Body of pancreas (tissue), 4 donors: ENCODE measurements at places on chromosomes 16 and 17. TPM values are rescaled to one million over a fixed set of nuclear protein-coding genes. Genes with fewer than 3 reads are reported as not detected.

DNA sequence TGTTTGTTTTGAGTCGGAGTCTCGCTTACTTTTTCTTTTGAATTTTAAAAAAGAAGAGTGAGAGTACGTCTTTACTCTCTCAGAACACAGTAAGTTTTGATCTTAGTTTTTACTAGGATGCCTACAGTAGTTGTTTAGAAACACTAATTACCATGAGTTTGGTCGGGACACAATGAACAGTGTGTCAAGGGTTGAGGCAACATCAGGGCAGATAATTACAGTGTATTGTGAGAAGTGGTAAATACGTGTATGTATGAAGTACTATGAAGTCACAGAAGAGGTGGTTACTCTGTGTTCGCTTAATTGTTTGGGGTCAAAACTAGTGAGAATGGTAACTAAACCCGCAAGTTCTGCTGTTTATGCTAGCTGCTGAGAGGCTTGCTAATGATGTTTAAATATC lies 18.2 kb downstream of the PAFAH1B1 start:
- no peak for DNase-seq

DNA sequence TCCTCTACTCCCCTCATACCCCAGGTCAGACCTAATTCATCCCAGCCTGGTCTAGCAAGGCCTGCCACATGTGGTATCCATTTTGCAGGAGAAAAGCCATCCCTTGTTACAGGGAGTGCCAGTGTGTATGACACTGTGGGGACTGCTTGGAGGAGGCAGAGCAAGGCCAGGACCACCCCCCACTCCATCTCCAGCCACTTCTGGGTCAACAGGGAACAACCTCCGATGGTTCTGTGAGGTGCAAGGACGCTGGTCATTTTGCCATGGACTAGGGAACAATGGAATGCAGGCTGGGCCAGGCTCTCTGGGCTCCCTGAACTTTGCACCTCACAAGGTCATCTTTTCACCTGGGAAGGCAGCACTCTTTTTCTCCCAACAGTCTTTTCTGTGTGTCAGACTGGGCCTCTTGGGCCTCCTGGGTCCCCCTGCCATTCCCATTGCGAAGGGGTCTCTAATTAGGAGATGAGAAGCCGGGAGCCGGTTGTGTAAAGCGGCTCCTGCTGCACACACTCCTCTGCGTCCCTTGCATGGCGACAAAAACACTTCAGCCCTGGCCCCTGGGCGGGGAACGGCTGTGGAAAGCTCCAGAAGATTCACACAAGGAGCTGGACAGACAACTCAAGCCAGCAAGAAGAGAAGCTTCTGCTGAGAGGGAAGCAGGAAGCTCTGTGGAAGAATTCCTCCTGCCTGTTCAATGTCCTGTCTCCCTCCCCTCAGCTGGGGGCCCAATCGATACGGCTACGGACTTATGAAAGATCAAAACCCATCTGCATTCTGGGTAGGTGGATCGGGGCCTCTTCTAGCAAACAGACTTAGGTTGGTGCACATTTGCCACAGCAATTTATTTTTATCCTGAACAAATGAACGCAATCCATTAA lies 38.5 kb upstream of the MTSS2 start:
- no peak for DNase-seq

DNA sequence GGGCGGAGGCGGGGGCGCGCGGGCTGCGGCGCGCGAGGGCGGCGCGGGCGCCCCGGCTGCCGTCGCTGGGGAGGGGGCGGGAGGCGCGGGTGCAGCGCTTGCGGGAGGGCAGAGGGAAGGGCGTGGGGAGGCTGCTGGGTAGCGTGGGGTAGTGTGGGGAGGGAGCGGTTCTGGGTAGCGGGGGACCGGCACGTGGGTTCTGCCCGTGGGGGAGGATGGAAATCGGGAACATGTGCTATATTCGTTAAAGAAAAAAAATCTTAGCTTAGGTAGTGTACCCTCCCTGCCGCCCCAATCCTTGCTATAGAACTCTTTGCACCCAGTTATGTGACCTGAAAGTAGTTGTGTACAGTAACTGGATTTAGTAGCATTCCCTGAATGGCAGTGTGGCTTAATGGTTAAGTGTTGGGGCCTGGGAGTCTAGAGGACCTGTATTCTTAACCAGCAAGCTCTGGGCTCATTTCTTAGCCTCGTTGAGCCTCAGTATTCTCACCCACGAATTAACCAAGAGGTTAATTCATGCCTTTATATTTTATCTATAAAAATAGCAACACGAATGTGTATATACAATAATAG lies 646 bp downstream of the RABEP1 start:
- DNase-seq = peak; percentile 17

GRCh38 chr16:64933885-64934284 lies 188.0 kb downstream of the CDH11 start:
- no peak for DNase-seq

TRIM72 gene
- not detected for total RNA-seq

- no peak for DNase-seq
Observed at GRCh38 chr17:33493566-33493965, 200.5 kb upstream of the ASIC2 start.

GRCh38 chr16:67666559-67667452 lies at the start of the genes C16orf86 and ENKD1:
Gene C16orf86, plus strand, starts transcription at chr16:67666814. Its CDS starts 157 bp downstream, at chr16:67666971.
Gene ENKD1, minus strand, starts transcription at chr16:67666750. Its CDS starts 308 bp downstream, at chr16:67666442.
- peak; percentile 87 for DNase-seq

DNA sequence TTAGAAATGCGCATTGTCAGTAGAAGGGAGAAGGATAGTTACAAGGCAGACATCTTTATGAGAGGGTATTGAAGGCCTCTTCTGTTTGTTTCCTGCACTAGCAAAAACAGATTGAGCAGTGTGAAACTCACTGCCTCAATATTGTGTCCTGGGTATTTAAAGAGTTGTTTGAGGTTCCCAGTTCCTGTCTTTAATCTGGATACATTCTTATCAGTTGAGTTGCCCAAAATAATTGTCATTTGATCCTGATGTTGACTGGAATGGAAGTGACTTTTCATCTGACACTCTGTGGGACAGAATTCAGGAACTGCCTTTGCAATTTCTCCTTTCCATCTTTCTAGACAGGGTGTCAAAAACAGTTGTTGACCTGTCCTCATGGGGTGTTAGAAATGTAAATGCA lies 1.7 kb downstream of the ATP6V0A1 start:
- no peak for DNase-seq

DNA sequence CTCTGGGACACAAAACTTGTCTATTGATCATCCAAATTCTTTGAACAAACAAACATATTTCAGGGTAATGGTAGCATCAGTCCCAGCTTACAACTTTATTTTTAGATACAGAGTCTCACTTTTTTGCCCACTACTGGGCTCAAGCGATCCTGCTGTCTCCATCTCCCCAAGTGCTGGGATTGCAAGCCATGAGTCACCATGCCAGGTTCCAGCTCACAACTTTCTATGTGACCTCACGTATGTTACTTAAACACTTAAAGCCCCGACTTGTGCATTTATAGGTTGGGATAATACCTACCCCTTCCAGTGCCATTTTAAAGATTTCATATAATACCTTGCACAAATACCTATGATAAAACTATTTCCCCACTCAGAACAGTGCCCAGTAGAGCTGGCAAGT lies 42.0 kb upstream of the KSR1 start:
- no peak for DNase-seq

DNA sequence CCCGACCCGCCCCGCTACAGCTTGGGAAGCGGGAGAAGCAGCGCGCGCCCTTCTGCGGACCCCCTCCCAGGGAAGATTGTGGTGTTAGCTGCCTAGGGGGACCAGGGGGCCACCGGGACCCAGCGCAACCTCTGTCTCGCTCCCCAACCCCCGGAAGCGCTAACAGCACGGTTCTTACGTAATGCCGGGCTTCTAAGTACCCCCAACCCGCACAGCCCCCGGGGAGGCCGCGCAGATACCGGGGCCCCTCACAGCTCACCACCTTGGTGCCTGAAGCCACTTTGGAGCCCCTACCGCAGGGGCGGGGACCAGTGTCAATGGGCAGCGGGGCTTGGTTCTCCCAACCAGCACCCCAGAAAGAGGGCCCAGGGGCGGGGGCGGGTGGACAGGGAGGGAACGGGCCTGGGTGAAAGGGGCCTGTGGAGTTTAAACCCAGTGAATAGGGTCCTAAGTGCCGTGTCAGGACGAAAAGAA lies 348 bp downstream of the MPP2 start:
- DNase-seq = no peak

C17orf113 gene
- total RNA-seq = 4.4 TPM

BLTP2 gene
- 87.3 TPM for total RNA-seq

- no peak for DNase-seq
Observed at GRCh38 chr16:87404764-87405625, 12.9 kb downstream of the MAP1LC3B start.

PMP22 gene
- 23.1 TPM for total RNA-seq
